ENCODE measurements at places on chromosomes 2 and 18.

DNA sequence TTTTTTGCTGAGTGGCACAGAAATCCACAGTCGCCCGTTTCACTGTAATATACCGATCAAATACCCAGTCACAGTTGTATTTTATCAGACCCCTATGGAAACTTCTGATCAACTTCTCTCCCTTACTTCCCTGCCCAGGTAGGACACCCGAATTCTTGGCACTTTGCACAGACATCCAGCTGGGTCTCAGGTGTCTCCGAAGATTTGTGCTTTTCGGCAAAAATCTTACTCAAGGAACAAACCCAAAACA, 596 bp downstream of the MREG start:
- no peak for DNase-seq

DNA sequence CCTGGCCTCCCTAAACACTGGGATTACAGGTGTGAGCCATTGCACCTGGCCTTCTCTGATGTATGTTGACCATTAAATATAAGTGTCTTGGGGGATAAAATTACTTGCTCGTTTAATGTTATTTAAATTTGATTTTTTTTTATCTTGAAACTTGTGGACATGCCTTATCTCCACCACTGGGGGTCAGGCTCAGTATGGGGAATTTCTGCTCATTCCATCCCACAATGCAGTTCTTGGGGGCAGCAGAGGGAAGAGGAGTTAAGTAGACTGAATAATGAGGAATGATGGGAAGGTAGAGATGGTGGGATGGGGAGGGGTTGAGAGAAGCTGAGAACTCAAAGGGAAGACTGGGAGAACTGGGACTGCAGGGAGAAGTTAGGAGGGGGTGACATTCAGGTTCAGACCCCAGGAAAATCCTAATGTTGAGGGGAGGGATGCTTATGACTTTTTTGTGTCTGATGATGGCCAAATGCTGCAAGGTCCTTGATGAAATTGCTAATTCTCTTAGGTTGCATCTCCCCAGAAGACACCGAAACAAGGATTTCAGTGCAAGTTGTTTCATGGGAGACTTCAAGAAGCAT, 174.2 kb downstream of the MIB1 start:
- DNase-seq: peak; percentile 58

DNA sequence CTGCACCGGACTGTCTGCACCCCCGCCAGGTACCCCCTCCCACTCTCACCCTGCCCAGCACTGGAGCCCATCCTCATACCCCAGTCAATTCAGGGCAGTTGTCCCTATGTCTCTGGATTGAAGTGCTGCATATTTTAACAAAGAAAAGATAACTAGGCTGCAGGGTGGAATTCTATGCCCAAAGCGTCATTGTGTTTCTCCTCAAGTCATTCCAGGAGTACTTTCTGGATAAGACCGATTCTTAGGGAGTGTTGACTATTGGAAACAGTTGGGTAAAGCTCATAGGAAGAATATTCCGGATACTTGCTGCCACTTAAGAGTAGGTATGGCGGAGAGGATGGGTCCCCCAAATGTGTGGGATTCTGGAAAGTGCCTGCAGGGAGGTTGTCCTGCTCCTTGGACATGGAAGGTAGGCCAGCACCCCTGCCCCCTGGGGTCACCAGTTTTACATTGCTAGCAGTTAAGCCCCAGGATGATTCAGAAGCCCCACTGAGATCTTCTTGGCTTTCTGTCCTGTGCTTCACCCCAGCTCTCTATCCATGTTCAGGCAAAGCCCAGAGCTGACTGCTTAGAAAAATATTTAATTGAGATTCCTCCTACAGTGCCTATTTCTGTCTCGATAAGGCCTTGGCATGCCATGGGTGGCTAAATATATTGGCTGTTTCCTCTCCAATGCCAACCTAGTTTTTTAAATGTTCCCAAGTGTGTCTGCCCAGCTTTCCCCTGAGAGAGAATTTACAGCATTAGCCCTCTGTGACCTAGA, 48.2 kb downstream of the RPL37A start:
- DNase-seq: no peak

GRCh38 chr2:50491541-50492476, 540.1 kb downstream of the NRXN1 start:
- DNase-seq: peak; percentile 33

GRCh38 chr18:40407909-40408308, 1547.1 kb upstream of the PIK3C3 start:
- peak; percentile 65 for DNase-seq

GRCh38 chr18:3584266-3584861, 134.4 kb downstream of the TGIF1 start:
- no peak for DNase-seq

- DNase-seq: no peak
Measured at GRCh38 chr2:328761-329160, 40.9 kb upstream of the ALKAL2 start.
